ENCODE measurements at places on chromosomes 5 and 9.

DNA sequence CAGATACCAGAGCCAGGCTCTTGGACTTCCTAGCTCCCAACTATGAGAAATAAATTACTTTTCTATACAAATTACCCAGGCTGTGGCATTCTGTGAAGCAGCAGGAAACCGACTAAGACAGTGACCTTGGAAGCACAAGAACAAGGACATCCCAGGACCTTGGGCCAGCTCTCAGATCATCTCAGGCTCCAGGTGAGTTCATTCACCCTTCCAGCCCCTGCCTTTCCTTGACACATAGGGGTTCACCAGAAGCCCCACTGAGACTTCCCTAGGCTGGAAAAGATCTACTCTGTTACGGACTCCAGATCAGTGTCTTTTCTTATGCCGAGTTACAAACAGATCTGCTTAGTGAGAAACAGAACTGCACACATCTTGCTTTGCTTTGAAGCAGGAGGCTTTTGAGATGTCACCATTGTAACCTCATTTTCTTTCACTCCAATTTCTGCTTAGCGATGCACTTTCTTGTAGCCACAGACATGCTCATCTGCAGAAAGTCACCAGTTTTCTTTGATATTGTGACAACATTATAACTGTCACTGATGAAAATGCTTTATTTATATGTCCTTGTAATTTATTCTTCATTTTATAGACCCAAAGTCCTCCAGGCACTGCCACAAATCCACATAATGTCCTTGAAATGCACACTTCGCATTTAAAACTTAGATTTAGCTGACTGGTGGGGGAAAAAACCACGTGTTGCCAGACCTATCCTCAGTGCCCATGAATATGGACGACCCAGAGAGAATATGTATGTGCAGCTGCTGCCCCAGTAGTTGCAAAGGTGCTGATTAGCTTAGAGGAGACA is 8.1 kb downstream of the CD180 start:
- DNase-seq: no peak

DNA sequence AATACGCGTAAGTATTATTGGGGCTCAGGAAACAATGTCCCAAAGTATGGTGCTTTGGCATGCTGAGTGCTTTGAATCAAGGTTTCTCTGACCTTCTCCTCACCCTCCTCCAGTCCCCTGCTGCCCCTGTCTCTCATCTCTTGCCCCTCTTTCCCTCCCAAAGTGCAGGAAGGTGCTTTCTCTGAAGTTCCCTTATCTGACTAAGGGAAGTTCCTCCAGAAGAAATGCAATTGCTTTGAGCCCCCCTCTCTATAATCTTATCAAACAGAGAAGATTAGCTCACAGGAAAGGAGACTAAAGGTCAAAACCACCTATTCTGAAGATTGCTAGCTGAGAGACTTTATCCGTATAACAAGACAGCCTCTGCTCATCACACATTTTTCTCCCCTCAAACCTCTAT is 288.1 kb downstream of the ARL15 start:
- DNase-seq: no peak

- DNase-seq: no peak
These were observed 218.4 kb upstream of the TMEM161B start for GRCh38 chr5:88487066-88487465.

GRCh38 chr9:91043056-91043810 is 241.6 kb downstream of the SYK start:
- no peak for DNase-seq

GRCh38 chr9:117459913-117460312 is 45.1 kb upstream of the ASTN2 start:
- DNase-seq: no peak

DNA sequence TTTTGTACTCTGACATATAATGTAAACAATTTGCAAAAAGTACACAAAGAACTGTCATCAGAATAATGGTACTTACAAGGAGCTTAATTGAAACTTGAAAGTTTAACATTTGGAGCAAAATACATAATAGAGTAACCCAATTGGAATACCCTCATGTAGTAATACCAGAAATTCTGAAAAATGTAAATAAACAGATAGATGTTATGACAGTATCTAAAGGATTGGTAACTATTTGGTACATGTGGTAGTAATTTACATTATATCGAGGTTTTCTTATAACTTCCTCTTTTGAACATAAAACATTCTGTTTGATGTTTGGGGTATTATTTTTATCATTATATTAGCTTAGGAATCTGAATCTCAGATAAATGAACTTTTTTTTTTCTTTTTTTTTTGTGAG is 211.7 kb upstream of the ELL2 start:
- no peak for DNase-seq

- DNase-seq: no peak
These were observed 41.7 kb downstream of the ZNF608 start for GRCh38 chr5:124704594-124705284.

DNA sequence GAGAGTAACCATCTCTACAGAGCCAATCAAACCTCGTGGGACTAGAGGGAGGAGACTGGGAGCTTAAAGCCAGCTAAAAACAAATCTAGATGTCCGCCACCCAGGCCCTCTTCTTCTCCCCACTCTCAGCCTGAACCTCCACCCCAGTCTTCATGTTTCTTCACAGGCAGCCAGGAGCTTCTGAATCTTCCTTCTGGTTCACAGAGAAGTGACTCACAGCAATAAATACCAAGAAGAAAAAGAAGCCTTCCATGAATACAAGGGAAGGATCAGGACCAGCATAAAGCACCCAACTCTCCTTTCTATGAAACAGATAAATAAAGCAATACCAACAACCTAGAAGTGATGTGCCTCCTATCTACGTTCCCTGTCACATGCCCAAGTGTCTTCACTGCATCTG is 103.3 kb upstream of the SLIT3 start:
- no peak for DNase-seq

GRCh38 chr9:134469041-134469875 is 143.0 kb downstream of the RXRA start:
- no peak for DNase-seq

DNA sequence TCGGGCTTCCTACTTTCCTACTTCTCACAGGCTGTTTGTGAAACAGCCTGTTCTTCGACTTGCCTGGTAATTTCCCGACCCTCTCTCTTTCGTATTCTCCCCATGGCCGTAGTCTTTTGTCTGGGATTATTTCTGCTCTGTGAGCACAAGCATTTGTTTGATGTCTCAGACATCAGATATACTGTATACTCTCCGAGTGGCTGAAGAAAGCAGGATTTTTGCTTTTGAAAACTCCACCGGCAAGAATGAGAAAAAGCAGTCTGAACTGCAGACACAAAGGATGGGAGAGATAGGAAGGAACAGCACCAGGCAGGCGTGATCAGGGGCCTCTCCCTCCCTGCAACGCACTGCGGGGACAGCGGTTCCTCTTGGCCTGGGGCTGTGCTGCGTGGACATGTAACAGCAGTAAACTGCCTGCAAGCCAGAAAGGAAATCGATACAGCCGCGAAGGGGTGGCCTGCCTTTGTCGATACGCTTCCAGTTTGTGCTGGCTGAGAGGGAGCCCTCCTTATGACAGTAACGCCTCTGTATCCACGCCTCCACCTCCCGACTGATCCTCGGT is 313.9 kb upstream of the TLE4 start:
- no peak for DNase-seq

DNA sequence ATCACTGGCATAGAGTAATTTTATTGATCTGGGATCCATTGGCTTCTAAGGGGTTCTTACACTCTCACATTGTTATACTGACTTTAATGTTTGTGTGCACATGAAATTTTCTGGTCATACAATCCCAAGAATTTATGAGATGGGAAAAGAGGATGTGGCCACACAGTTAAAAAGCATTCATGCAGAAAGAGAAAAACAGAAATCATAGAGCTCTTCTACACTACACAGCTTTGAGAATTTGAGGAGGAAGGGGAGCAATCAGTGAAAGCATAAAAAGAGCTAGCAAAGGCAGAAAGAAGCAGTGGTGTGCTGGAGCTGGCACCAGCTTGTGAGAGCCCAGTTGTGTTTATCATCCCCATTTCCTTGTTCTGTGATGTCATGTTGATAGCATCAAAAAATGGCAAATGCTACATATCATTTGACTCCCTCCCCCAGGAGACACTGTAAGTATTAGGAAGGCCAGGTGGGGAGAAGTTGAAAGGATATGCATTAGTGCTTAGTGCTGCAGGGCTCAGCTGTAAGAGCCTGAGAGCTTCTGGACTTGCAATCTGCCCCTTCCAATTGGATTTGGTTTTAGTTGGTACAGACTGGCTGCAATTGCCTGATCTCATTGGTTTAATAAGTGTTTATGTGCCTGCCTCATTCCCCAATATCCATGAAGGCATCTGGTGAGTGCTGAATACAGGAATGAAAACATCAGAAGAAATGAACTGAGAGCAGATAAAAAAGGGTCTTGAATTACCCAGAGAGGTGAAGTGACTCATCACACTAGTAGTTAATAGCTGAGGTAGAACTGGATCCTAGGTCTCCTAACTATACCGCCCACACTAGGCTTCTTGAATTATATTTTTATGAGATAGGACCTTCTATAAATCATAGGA is 30.9 kb downstream of the RHOBTB3 start:
- peak; percentile 53 for DNase-seq

DNA sequence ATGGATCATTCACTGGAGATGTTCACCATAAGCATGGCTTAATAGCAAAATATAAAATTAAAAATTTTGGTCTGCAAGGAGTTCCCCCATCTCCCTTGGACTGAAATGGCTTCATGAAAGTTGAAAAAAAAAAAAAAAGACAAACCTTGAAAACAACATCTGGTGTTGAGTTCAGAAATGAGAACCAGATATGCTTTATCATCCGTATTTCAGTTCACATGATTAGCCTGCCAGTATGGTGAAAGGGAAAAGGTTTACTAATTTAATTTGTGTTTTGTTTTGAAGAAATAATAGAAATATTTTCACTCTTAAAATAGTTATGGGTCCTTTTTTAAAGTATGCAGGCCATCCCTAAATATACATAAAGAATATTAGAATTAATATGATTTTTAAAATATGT is 67.8 kb downstream of the TMEM167A start:
- DNase-seq: no peak

DNA sequence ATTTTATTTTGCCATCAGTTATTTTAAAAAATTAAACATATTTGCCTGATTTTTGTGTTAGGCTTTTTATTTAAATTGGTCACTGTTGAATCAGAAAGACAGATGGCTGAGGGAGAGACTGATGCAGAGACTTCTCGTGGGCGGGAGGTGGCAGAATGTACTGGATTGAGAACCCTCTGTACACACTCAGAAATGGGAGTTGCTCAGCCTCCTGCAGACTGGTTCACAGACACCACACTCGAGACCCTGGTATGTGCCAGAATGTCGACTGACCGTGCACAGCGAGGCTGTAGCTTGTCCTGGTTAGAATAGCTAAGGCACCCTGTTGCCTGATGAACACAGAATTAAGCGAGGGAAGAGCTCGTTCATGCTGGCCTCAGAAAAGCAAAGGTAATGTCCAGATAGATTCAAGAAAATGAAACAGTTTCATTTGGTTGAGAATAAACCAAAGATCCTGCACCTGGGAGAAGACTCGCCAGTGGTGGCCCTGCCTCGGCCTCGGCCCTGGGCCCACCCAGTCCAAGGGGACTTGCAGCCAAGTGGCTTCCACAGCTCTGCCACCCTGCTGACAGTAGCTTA is 71.3 kb upstream of the OTULINL start:
- DNase-seq: no peak

DNA sequence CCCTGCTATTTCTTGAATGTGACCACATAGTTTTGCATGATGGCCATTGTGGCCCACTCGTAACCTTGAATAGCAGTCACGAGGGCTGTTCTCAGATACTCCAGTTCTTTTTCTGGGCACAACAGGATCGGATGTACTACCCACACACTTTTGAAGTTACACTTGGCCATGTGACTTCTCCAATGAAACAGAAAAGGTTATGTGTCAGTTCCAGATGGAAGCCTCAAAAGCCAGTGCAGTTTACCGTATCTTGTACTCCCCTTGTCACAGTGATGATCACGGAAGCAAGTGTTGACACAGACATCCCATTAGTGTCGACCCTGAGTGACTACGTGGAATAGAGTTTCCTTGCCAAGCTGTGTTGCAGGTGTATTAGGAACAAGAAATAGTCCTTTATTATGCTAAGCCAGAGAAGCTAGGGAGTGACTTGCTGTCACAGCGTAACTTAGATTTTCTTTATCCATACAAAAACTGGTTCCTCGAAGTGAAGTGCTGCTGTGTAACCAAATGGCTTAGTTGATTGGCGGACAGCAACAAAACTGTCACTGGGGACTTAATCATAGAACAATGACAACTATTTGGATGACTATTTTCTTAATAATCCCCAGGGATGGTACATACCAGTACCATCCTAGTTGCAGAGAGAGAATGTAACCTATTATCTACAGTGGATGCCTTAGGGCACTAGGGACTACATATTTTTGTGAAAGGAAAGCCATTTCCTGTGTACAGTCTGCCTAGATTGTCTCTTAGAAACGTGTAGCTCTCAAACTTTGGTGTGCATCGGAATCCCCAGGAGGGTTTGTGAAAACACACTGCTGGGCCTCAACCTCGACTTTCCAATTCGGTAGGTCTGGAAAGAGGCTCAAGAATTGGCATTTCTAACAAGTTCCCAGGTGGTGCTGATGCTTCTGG is 90.1 kb upstream of the DMRT1 start:
- DNase-seq: no peak

DNA sequence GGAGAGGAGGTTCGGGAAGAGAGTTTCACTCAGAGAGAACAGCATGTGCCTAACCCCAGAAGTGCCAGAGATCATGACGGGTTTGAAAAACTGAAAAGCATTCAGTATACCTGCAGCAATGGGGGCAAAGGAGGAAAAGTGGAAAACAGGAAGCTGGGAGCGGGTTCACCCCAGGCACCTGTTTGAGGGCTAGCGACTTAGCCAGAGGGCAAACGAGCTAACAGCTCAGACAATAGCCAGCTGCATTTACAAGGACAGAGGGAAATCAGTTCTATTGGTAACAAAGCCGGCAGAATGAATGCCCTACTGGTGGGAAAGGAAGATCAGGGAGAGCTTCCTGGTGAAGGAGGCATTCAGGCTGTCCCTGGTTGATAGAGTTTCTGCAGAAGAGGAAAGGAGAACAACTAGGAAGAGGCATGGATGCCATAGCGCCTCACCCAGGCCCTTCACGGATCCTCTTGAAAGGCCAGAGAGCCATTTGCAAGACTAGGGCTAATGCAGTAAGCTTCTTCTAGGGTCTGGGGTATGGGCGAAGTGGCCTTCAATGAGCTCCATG is 141.7 kb upstream of the ADRA1B start:
- DNase-seq: no peak

- no peak for DNase-seq
These were observed 32.0 kb upstream of the HSD17B3 start for GRCh38 chr9:96333958-96334357.

- DNase-seq: no peak
These were observed 115.9 kb downstream of the GADD45G start for GRCh38 chr9:89720696-89721175.

DNA sequence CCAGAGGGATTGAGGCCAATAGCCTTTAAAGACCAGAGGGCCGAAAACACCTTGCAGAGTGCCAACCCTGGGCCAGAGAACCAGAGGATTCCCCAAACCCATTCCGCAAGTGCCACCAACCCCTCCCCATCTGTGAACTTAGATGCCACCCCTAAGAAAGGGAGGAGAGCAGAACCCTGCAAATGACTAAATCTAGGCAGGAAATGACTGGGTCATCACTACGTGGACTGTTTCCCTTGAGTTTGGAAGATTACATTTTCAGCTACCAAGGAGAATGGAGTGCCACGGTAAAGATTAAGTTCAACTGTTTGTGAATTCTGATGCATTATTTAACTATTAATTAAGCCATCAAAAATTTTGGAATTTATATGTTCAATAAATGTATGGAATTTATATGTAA is 142.8 kb downstream of the ENC1 start:
- no peak for DNase-seq
